ENCODE measurements at places on chromosomes 7 and 10.

- peak; percentile 67 for DNase-seq
Observed at GRCh38 chr10:125691160-125691981, 8.4 kb upstream of the TEX36 start.

GRCh38 chr10:97543025-97543546, 29.5 kb upstream of the ANKRD2 start:
- no peak for DNase-seq

- no peak for DNase-seq
Observed at GRCh38 chr10:77698267-77698931, 60.8 kb upstream of the KCNMA1 start.

DNA sequence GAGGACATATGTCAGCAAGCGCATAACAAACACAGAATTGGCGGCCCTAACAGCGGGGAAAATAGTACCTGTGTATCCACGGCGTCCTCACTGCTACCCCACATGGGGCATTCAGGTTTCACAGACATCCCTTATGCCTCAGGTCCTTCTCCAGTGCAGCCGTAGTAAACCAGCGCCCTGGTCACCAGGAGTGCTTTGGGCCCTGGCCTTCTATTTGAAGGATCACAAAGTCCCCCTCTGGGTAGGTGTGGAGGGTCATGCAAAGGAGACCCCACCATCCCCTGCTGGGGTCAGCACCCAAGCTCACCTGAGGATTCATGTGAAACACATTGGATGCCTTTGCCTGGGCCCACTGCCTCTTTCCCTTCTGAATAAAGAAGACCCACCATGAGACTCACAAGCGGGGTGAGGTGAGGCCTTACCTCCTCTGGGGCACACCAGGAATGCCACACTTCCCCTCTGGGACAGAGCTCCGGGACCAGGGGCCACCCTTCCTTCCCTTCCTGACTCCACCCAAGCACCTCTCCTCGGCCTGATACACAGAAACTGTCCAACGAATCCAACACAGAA, 18.8 kb downstream of the CLRN3 start:
- no peak for DNase-seq

- no peak for DNase-seq
Observed at GRCh38 chr10:102997998-102998397, 79.9 kb downstream of the CNNM2 start.

GRCh38 chr10:10727812-10728211, 289.9 kb upstream of the CELF2 start:
- DNase-seq, result no peak

GRCh38 chr7:100048680-100049079, 894 bp upstream of the ZSCAN21 start:
- DNase-seq, result no peak

DNA sequence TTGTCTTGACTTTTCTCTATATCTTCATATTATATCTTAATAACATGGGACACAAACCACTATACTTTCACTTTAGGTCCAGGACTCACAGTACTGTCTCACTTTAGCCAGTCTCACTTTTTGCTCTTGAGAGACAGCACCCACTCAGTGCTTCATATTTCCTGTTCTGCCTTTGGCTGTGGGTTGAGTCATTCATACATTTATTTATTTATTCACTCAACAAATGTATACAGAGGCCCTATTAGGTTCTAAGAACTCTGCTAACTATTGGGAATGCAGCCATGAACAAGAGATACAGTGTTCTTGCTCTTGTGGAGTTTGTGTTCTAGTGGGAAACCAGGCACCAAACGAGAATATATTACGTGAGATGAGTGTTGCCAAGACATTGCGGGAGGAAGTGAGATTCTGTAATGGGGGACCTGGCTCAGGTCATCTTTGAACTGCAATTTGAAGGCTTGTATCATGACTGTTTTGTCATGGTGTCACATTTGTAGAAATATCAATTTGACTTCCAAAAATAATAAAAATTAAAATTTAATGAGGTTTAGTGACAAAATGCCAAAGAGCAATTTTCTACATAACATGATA, 190.1 kb downstream of the SDHAF3 start:
- DNase-seq, result no peak

GRCh38 chr10:60380781-60381180, 8.9 kb downstream of the ANK3 start:
- no peak for DNase-seq

- DNase-seq, result no peak
Observed at GRCh38 chr10:131077724-131078123, 233.8 kb downstream of the TCERG1L start.

DNA sequence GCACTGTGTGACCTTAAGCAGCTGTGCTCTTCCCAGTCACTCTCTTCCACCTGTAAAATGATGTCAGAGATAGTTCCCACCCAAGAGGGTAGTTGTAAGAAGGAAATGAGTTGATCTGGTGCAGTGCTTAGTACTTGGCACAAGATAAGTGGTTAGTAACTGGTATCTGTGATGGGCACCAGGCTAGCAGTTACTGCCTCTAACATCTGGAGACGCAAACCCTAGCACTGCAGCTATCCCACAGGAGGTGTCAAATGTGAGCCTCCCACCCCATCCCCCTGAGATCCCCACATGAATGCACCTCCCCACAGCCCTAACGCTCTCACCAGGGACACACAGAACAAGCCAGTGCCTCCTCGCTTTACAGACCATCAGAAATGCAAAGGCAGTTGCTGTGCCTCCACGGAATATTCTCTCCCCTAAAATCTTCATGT, 72.0 kb downstream of the KCNMA1 start:
- no peak for DNase-seq

DNA sequence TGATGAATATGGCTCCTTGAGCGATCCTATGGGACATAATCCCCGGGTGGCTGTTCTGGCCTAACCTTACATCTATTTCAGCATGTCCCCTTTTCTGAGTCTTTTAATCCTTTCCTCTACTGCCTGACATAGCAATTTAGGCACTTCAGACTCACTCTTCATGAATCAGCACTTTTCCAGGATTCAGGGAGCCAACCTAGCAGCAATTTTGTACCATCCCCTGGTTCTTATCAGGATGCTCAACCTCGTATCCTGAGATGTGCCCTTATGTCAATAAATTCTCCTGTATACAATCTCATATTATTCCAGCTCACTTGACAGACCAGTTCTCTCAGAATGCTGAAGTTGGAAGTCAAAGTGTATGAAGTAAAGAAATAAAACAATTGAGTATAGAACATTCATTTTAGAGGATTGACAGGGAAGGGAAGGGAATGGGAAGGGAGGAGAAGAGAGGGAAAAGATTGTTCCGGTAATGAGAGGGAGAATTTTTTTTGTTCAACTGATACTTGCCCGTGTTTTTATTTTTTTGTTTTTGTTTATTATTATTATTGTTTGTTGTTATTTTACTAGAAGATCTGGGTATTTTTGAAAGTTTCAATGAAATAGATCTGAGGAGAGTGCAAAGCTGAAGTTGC, 8.2 kb upstream of the ZC3HAV1 start:
- DNase-seq, result no peak

- DNase-seq, result no peak
Observed at GRCh38 chr10:132836248-132836831, 50.4 kb upstream of the NKX6-2 start.

GRCh38 chr7:28447071-28447470, 34.8 kb downstream of the CREB5 start:
- DNase-seq, result no peak

DNA sequence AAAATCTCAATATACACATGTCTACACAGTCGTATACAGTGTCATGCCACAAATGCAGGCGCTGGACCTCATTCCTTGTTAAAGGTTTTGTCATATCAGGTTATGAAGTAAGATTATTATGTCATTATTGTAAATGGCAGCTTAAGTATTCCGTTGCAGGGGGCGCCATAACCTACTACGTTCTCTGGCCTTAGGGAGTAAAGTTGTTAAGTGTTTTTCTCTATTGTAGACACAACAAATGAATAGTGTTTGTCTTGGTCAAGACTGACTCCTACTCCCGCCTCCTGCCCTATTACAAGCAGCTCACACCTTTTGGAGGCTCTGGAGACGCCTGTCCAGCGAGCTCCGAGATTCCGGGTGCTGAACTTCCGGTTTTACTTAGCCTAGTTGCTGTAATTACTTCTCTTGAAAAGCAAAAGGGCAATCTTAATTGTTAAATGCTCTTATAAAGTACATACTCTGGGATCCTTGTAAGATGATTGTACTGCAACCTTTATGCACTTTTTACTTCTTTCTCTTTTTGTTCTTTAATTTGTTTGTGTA, 994 bp downstream of the GATAD1 start:
- peak; percentile 22 for DNase-seq

DNA sequence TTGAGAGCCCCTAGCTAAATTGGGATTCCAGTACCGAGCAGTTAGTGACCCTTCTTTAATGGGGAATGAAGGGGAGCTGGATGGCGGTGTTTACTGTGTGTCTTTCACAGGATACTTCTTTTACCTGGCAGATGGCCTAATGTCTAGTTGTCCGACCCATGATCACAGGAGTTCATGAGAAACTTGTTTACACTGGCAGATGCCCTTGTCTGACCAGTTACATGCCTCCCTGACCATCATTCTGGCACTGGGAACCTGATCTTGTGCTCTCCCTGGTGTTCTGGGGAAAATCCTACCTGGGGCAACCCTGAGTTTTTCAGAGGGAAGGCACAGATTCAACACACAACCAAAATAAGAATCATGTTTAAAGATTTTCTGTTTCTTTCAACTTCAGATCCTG, 120.1 kb upstream of the SLC13A1 start:
- DNase-seq, result no peak

DNA sequence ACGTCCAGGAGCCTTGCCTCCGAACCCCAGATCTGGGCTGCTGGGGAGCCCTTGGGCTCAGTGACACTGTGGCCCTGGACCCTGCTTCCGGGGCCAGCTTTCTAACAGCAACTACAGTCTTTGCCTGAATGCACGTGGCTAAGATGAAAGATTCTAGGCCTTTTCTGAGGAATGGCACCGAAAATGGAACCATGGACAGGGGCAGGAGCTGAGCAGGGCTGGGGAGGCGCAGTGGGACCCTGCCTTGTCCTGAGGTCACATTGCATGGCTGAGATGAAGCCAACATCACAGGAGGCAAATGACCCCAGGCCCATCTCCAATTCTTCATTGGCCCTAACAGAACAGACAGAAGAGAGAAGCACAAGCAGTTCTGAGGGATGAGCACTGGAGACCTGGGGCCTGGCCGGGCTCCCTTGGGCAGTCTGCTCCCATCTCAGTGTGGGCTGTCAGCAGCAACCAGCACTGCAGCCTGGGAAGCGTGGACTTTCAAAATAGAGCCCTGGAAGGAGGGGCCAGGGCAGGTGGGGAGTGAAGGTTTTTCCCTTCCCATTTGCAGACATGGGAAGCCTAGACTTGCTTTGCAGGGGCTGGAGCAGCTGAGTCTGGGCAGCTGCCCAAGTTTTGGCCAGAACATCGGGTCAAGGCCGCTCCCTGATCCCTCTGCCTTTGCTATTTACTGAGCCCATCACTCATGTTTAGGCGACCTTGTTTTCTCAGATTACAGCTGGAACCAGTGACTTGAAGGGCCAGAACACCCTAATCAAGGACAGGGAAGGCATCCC, 114.4 kb upstream of the TCERG1L start:
- no peak for DNase-seq

DNA sequence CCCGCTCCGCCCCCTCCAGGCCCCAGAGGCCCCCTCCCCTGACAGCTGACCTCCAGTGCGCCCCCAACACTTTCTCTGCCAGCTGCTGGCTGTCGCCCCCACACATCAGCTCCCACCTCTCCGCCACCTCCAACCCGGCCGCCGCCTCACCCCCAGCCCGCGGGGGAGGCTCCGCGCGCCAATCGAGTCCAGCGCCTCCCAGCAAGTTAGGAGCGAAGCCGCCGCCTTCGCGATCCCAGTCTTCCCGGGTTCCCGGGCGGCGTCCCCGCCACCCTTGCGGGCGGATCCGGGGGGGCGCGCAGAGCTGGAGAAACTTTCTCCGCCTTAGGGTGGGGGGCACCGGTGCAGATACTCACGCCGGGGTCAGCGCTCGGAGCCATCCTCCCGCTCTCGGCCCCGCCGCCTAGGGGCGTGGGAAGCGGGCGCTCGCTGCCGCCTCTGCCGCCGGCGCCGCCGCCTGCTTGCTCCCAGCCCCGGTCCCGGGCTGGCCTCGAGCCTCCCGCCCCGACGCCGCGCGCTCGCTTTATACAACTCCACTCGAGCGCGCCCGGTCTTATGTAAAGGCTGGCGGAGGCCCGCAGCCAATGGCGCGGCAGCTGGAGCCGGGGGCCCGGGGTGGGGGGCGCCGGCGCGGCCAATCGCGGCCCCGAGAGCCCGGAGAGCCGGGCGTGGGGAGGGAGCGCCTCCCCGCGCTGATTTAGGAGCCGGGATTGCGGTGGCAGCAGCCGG, at the start of gene CRTAC1:
Gene CRTAC1, minus strand, starts transcription at position 529 of the 729 bp plus-strand sequence. Its CDS starts 149 bp downstream, at position 380.
- DNase-seq, result peak; percentile 60

- no peak for DNase-seq
Observed at GRCh38 chr10:62250594-62251198, 17.9 kb downstream of the RTKN2 start.

DNA sequence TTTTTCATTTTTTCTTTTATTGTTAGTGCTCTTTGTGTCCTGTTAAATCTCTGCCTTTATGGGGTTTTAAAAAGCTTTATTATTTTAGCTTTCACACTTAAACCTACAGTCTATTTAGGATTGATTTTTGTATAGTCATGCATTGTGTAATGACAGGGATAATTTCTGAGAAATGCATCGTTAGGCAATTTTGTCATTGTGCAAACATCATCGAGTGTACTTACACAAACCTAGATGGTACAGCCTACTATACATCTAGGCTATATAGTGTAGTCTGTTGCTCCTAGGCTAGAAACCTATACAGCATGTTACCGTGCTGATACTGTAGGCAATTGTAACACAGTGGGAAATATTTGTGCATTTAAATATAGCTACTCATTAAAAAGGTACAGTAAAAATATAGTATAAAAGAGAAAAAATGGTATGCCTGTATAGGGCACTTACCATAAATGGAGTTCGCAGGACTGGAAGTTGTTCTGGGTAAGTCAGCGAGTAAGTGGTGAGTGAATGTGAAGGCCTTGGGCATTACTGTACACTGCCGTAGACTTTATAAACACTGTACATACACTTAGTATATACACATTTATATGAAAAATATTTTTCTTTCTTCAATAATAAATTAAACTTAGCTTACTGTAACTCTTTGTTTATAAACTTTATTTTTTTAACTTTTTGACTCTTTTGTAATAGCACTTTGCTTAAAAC, 16.0 kb downstream of the UBE2D1 start:
- DNase-seq, result no peak

GRCh38 chr7:27398851-27399250, 156.2 kb downstream of the EVX1 start:
- DNase-seq, result no peak

DNA sequence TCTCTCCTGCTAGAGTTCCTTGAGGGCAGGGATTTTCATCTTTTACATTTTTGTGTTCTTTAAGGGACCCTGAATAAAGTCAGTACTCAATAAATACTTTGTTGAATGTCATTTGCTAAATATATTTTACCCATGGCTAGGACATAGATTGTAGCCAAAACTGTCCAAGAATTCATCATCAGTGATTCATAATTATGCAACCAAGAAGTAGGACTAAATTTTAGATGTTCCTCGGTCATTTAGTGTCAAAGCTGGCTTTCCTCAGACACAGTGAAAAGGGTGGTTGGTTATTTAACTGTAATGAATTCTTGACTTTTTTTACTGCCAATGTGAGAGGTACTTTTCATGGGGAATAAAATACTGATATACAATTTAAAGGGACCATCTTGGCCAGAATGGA, 3.3 kb downstream of the NUDT13 start:
- DNase-seq, result no peak

- DNase-seq, result no peak
Observed at GRCh38 chr10:131785121-131785460, 115.7 kb upstream of the PPP2R2D start.

- no peak for DNase-seq
Observed at GRCh38 chr7:1364068-1364905, 95.0 kb downstream of the MICALL2 start.
